Stimulated activated CD8-positive, alpha-beta memory T cell treated with anti-CD3 and anti-CD28 coated beads, Interleukin-4, amount 100 ng/mL, for 24 hours (primary cell): ENCODE measurements at places on chromosomes 13 and 19.

GRCh38 chr13:69300131-69300530 lies 807.5 kb upstream of the ATXN8OS start:
- DNase-seq, result no peak

- DNase-seq, result no peak
Measured at GRCh38 chr13:39913339-39913738, 257.9 kb downstream of the COG6 start.

GRCh38 chr19:7527516-7528191 lies 5.2 kb downstream of the MCOLN1 start:
- no peak for DNase-seq

DNA sequence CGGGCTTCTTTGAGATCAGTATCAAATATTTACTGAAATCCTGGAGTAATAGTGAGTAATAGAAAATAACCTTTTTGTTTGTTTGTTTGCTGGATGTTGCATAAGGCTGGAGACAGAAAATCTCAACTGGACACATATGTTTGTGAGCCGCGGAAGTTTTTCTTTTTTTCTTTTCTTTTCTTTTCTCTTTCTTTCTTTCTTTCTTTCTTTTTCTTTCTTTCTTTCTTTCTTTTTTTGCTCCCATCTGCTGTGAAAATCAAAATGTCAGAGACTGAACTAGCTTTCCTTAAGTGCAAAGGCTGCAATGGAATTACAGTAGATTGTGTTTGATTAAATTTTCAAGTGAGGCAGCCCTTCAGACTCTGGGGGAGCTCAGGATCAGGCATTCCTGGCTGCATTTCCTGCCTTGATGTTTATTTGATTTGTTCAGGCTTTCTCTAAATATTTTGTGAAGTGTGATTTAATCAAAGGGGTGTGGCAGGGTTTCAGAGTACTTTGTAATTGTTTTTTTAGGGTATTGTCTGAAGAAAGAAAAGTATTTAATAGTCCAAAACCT lies 319 bp downstream of the FRY start:
- no peak for DNase-seq

GRCh38 chr19:50333235-50333736 lies 4.1 kb upstream of the KCNC3 start:
- DNase-seq, result peak; percentile 83

DNA sequence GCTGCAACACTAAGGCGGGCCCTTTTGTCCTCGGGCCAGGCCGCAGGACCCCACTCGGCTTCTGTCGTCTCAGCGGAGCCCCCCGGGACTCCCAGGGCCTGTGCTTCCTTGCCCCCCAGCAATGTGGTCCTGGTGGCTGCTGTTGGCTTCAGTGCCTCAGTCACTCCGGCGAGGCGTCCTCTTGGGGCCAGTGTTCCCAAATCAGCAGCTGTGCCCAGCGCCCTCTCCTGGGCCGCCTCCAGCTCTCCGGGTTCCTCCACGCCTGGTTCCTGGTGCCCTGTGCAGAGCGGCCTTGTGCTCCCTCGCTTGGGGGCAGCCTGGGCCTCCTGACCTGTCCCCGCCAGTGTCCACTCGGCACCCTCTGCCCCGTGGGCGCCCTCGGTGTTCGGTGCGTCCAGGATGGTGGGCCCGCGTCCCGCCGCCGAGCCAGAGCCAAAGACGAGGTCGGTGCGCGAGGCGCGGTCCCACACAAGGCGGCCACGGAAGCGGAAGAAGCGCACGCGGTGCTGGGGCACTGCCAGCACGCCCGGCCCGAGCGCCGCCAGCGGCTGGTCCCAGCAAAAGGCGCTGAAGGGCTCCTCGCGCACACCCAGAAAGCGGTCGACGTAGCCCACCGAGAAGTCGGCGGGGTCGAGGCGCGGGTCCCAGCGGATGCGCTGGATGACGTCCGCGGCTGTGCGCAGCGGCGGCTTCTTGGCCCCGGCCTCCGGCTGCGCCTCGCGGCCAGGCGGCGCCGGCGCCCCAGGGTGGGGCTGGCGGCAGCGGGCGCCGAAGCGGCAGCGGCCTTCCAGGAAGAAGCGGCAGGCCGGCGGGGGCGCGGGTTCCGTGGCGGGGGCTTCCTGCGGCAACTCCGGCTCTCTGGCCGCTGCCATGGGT lies 685 bp downstream of the LENG9 start:
- DNase-seq, result no peak

DNA sequence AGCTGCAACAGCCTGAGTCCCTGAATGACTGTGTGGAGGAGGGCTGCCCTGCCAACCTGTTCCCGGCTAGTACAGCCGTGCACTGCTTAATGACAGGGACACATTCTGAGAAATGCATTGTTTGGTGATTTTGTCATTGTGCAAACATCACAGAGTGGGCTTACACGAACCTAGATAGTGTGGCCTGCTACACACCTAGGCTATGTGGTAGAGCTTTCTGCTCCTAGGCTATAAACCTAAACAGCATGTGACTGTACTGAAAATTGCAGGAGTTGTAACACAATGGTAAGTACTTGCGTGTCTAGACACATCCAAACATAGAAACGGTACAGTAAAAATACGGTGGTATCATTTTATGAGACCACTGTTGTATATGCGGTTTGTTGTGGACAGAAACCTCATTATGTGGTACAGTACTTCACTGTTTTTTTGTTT lies 35.0 kb downstream of the VASP start:
- DNase-seq, result no peak

GRCh38 chr13:73413656-73414055 lies 354.9 kb downstream of the KLF5 start:
- DNase-seq, result no peak

- no peak for DNase-seq
Measured at GRCh38 chr13:46489586-46490023, 63.4 kb upstream of the LRCH1 start.

DNA sequence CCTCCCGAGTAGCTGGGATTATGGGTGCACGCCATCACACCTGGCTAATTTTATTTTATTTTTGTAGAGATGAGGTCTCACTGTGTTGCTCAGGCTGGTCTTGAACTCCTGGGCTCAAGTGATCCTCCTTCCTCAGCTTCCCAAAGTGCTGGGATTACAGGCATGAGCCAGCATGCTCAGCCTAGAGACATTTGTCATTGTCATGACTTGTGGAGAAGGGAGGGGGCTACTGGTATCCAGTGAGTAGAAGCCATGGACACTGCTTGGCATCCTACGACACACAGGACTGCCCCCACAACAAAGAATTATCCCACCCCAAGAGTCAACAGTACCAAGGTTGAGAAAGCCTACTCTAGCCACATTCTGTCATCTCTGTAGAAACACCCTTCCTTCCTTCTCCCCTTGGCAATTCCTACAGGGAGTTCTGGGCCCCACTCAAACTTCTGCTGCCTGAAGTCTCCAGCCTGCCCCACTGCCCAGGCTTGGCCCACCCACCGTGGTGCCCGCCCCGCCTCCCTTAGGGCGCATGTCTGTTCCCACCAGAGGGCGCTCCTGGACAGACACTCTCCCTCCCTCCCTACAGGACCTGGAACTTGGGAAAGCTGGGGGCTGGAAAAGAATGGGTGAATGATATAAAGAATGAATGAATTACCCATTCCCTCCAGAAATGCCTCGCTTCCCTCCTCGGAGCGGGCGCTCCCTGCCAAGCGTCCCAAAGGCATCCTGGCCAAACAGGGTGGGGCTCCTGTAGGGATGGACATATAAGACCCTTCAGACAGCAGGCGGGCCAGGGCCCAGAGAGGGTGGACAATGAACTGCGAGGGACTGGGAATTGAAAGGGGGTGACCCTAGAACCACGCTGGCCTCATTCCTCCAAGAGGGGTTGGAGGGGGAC lies 5.5 kb upstream of the EMP3 start:
- DNase-seq, result peak; percentile 69

- DNase-seq, result no peak
Measured at GRCh38 chr19:3712663-3713611, 4.8 kb downstream of the TJP3 start.

GRCh38 chr19:49570997-49571676 lies 9.2 kb downstream of the NOSIP start:
- DNase-seq, result no peak

DNA sequence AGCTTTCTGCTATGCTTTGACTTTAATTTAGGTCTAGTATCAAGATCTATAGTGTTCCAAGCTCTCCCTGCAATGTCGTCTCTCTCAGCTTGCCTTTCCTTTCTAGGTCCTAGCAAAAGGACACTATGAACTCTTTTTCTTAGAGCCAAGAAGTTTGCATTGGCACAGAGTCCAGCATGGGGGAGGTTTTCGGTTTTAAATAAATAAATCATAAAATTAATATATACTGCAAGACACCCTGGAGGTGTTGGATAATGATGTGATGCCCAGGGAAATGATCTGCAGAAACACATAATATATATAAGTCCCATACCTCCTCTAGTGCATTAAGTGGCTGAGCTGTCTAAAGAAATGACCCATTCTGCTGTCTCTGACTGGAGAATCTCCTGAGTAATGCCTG lies 316.4 kb upstream of the MAB21L1 start:
- DNase-seq, result no peak

DNA sequence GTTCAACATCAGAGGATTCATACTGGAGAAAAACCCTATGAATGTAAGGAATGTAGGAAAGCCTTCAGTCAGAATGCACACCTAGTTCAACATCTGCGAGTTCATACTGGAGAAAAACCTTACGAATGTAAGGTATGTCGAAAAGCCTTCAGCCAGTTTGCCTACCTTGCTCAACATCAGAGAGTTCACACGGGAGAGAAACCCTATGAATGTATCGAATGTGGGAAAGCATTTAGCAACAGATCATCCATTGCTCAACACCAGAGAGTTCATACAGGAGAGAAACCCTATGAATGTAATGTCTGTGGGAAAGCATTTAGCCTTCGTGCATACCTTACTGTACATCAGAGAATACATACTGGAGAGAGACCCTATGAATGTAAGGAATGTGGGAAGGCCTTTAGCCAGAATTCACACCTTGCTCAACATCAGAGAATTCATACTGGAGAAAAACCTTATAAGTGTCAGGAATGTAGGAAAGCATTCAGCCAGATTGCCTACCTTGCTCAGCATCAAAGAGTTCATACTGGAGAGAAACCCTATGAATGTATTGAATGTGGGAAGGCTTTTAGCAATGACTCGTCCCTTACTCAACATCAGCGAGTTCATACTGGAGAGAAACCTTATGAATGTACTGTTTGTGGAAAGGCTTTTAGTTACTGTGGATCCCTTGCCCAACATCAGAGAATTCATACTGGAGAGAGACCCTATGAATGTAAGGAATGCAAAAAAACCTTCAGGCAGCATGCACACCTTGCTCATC lies 15.4 kb downstream of the ZNF570 start:
- DNase-seq, result no peak

DNA sequence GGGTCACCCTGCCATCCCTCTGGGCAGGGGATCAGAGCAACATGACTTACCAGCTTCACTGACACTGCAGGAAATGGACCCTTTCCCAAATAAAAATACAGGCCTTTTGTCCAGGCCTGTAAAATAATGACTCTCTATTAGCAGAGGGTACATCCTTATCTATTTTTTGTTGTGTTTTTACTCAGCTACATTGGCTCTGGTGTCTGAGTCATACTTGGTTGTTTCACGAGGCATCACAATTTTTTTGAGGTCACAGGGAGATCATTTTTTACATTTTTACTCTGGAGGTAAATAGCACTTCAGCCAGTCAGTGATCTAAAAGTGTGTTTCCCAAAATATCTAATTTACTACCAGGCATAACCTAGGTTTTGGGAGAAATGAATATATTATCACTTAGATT lies 6.9 kb upstream of the HTR2A start:
- DNase-seq, result no peak

DNA sequence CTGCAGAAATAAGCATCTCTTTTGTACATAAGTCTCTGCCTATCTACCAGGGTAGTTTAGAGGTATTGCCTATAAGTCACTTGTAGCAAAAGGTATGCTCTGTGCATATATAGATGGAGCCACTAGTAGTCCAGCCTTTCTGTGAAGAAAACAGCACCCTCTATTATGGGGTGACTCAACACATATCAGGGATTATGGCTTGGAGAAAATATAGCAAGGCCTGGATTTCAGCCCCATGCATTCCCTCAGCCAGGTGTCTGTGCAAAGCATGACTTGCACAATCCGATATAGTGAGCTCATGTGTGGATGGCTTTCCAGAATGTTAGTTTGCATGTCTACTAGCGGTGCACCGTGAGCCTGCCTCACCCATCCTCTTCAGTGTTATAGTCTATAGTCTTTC lies 13.4 kb upstream of the NALCN start:
- DNase-seq, result no peak

GRCh38 chr13:42275506-42275905 lies 3.6 kb downstream of the AKAP11 start:
- no peak for DNase-seq

DNA sequence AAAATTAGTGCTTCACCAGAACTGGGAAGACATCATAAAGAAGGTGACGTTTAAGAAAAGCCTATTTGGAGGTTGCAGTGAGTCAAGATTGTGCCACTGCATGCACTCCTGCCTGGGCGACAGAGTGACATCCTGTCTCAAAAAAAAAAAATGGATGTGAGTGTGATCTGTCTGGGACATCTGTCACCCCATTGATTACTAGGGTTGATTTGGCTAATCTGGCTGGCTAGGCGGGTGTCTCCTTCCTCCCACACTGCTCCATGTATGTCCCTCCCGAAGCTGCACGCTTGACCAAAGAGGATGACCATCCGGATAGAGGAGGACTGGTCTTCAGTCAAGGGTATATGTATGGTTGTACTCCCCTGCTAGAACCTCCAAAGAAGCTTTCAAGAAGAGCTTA lies 2.6 kb downstream of the GTF2F2 start:
- no peak for DNase-seq

DNA sequence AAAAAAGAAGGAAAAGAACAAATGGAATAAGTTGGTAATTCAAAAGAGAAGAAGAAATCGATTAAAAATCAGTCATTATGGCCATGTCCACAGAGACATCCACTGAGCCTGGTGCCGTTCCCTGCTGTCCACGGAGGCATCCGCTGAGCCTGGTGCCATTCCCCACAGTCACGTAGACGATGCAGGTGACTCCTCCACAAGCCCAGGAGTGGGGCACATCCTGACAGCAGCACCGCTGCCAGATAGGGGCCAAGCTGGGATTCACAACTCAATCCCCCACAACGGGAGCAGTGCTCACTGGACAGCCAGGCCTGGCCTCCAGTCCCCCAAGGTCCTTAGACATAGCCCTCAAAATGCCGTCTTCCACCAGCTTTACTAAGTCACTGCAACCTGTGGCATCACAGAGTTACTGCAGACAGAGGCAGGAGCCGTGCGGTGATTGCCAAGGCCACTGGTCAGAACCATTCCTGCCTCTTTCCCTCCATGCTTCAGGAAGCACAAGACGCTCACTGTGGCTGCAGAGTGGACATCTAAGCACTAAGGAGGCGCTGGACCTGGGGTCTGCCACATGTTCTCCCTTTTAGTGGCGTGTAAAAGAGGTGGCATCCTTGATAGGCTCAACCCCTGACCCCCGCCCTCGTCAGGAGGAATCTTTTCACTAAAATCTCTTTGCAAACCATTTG lies 131.5 kb upstream of the SPACA7 start:
- no peak for DNase-seq
